ENCODE measurements at places on chromosomes 1 and 21.

GRCh38 chr21:45250914-45251634 is 36.6 kb downstream of the POFUT2 start:
- no peak for DNase-seq

DNA sequence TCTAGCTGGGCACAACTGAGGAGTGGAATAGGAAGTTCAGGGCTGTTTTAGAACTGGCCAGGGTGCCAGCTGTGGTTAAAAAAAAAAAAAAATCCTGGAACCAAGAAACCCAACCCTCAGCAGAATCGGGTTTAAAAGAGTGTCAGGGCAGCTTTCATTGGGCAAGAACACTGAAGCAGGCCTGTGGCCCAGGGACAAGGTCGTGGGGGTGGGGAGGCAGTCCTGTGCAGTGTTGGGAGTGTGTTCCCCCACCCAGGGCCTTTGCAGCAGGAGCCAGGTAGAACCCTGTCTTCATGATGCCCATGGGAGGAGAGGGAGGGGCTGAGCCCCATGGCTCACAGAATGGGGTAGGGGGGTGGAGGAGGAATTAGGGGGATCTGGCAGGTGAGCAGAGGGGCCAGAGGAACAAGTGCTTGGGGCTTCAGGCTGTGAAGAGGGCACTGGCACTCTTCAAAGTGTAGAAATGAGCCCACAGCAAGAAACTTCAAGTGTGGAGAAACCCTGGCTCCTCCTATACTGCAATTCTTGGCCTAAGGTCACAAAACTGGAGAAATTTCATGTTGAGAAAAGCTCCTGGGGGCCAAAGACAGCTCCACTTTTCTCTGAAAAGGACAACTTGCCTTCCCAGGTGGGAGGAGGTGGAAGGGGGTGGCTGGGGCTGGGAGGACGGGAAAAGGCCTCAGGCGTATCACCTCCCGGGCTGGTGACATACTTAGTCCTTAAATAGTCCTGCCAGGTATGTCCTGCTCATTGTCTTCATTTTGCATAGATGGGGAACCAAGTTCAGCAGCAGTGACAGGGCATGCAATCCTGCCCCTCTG is 39.3 kb downstream of the KIAA1614 start:
- no peak for DNase-seq

GRCh38 chr1:119966681-119967080 is 70.4 kb upstream of the ADAM30 start:
- DNase-seq: no peak

GRCh38 chr1:67626090-67626860 is 58.7 kb upstream of the GADD45A start:
- peak; percentile 93 for DNase-seq

DNA sequence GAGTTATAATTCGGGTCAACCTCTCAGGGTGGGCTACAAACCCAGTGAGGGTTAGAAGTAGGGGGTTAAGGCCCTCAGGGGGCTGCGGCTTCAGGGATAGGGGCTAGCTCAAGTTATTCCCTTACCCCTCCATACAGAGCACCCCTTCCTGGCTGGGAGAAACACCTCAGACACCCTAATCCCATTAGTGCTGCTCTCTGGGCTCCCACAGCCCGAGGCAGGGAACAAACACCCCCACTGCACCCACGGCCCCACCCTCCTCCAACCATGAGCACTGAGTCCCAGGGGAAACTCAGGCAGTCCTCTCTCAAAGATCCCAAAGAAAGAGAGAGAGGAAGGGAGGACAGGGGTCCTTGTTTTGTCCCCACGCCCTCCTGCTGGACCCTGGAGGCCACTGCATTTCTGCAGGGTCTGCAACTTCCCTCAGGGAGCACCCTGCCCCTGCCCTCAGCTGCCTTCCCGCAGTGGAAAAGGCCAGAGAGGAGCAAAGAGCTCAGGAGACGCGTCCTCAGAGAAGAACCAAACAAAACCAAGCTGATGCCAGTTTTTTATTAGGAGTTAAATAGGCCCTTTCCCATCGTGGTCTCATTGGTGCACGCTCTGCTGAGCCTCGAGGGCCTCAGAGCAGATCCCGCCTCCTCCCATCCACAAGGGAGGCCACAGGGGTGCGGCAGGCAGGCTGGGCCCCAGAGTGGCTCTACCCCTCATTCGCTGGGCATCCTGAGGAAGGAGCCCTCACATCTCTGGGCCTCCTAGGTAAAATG is 1.4 kb upstream of the S100A4 start:
- no peak for DNase-seq
